ENCODE measurements at places on chromosomes 7 and 10.

DNA sequence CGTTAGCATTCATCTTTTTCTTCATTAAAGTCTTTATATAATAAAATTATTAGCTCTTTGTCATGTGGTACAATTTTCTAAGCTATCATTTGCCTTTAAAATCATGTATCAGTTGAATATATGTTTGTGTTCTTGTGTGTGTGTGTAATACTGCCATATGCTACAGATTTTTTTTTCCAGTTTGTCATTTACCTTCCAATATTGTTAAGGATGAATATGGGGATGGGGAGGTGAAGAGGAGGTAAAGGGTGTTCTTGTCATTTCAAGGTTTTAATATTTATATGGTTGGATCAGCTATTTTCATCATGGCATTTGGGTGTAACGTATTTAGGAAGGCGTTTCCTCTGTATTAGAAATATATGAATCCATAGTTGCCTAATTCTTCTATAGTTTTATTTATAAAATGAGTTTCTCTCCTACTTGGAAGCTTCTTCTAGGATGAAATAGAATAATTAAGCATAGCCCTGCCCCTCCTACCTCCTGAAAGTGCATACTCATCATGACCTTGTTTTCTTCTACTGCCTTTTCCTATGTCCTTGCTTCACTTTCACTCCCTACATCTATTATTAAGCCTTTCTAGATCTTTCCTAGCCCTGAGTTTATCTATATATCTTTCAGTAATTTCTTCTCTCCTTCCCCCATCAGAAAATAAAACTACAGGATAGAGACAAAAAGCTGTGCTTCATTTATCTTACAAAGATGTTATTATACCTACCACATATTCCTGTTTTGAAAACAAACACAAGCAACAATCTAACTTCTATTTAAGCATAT, 25.1 kb downstream of the RAB18 start:
- peak; percentile 45 for DNase-seq

GRCh38 chr7:112447406-112447805, 2.9 kb upstream of the IFRD1 start:
- DNase-seq = no peak

GRCh38 chr10:31578181-31578852, 259.3 kb downstream of the ZEB1 start:
- no peak for DNase-seq

DNA sequence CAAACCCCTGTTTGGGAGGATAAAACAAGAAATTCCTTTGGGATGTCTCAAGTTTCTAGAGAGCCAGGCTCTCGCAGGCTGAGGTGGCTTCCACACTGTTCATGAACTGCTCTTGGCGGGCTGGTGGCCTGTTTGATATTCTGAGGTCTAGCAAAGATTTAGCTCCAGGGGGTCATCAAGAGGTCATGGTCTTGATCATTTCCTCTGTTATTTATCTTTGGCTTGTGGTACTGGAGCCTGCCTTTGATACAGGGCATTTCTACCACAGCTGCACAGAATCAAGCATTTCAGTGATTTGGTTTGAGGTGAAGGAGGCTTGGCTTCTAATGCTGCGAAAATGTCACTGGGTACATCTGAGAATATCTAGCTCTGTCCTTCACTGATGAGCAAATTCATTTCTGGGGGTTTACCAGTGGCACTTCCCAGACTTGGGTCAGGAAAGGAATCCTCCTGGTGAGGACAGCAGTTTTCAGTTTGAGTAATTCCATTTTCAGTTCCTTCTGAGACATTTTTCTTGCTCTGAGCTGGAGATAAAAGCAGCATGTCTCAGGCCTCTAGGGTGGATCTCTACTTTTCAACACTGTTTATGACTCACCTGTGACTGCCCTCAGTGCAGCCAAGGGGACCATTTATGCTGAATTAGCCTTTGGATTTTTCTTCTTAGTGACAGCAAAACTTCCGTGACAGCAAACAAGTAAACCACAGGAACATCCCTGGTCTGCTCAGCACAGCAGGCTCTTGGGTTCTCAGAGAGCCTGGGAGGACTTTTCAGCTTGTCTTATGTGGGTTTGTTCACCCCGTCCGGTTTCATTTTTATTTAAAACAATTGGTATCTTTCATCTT, 312.0 kb downstream of the RNLS start:
- DNase-seq = peak; percentile 61

GRCh38 chr10:61888744-61889143, 12.8 kb upstream of the ARID5B start:
- DNase-seq = peak; percentile 36

DNA sequence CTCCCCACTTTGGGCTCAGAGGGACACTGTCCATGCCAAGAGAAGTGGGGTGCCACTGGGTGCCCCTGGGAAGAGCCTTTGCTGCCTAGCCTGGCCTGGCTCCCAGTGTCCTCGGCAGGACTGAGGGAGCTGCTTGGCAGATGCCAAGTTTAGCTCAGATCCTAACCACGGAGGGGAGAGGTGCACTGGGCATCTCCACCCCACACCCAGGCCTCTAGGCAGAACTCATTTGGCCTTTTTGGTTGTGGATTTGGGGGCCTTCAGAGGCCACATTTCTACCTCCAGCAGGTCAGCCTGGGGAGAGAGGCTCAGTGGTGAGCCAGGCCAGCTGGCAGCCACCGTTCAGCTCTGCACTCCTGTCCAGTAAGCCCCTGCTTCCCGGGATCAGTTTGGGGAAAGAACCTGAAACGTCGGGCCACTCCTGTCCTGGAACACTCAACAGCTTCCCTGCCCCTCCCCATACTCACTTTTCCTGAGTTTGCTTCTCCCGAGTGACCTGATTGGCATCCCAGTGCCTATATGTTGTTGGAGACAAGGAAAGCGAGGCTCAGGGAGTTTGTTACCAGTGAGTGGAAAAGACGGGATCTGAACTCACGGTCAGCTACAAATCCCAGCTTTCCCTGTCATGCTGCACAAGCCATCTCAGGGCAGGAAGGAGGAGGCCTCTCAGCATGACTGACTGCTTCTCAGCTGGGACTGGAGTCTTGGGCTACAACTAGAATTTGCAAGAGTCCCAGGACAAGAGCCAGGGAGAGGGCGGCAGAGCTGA, 11.2 kb upstream of the CXCL12 start:
- DNase-seq = no peak

Data from cardiac fibroblast (primary cell).